Thyroid gland (tissue), 4 donors: ENCODE measurements at places on chromosomes 1 and 21.

- DNase-seq, result no peak
These were observed 88.7 kb upstream of the IFFO2 start for GRCh38 chr1:19044975-19045831.

GRCh38 chr1:39799770-39800470, 11.3 kb upstream of the BMP8B start:
- DNase-seq, result peak; percentile 78

- DNase-seq, result no peak
These were observed 15.9 kb downstream of the BCAN start for GRCh38 chr1:156657741-156658319.

- no peak for DNase-seq
These were observed 49.0 kb upstream of the TSPAN2 start for GRCh38 chr1:115138271-115138670.

DNA sequence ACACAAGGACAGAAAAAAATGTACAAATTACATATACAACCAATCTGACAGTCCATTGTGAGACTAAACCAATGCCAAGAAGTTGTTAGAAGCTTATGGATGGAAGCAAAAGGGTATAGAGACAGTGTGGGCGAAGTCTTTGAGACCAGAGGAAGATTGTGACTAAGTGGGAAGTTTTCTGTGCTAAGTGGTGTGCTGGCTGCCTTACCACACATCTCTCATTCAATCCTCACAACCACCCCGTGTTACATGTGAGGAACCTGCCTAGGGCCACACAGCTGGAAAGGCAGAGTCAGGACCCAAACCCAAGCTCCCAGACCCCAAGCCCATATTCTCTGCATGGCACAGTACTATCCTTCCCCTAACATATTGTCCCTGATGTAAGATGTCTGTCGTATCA, 53.5 kb upstream of the DUSP10 start:
- DNase-seq, result no peak

- no peak for DNase-seq
These were observed 6.3 kb downstream of the TMEM200B start for GRCh38 chr1:29117381-29117780.

DNA sequence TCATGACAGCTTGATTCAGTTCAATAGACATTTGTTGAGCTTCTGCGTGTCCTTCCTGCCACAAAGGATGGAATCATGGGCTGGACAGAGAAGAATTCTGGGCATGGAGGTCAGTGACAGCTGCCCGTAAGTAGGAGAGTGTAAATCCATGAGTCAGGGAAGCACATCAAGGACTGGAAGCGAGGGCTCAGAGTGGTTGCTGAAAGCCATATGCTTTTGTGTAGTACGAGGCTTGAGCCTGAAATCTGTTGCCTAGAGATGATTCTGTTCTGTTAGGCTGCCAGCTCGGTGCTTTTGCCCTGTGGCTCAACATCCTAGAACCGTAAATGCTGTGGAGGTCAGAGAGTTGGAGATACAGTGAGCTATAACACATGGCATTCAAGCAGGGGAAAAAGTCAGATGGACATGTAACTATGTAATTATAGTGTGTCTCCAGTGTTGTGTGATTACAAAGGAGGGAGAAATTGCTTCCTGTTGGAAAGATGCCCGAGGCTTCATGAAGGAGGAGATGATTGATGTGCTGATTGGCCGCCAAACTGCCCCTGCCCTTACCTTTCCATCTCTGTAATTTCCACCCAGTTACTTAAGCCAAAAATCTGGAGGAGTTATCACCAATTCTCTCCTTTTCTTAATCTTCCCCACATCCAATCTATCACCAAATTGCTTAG, 92.8 kb upstream of the CACNA1E start:
- DNase-seq, result no peak

DNA sequence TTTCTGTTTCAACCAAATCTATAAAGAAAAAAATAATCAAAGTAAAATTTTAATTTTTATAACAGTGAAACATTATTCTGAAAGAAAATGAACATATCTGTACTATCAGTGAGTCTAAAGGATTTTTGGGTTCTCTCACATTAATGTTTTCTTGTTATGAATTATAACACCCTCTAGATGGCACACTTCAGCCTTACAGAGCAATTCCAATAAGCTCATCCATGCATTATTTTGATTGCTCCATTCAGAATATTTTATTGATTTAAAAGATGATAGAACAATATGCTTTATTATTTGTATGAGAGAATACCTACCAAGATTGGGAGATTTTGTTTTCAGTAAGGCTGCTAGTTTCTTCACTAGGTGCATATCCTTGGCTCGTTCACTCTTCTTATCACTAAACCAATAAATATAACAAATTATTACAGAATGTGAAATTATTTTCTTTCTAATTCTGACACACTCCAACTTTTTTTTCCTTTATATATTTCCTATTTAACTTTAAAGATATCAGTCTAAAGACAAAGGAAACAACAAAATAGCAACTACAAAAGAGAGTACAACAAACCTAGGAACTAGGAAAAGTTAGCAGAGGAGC, 82.4 kb downstream of the RAB3GAP2 start:
- DNase-seq, result no peak

GRCh38 chr1:232560940-232561339, 69.0 kb downstream of the SIPA1L2 start:
- no peak for DNase-seq

DNA sequence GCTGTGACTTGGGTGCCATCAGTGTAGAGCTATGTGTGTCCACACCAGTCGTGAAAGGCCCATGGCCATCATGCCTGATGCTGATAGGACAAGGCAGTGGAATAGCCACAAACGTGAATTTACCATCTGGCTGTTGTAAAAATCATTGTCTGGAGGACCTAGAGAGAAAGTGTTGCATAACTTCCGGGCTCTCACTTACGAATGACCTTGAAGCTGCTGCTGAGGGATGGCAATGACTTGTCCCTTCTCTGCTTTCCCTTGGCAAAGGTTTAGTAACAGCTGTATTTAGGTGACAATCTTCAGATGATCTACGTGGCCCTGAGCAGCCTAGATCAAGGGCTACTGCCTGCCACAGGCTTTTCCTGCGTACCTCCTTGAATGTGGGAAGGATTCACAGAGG, 5.8 kb downstream of the ATP1B1 start:
- DNase-seq, result no peak

GRCh38 chr21:35748678-35749314, 311.5 kb downstream of the SETD4 start:
- no peak for DNase-seq

- DNase-seq, result peak; percentile 64
These were observed 749 bp downstream of the IBA57 start for GRCh38 chr1:228166170-228166936.

- DNase-seq, result peak; percentile 74
These were observed 35.4 kb downstream of the TBCE start for GRCh38 chr1:235402457-235403200.

- no peak for DNase-seq
These were observed 102.2 kb downstream of the CASZ1 start for GRCh38 chr1:10694274-10694632.
